ENCODE measurements at places on chromosomes 4 and X.
A peak's percentile ranks its signal among the peaks of the same experiment; 100 is the strongest.

DNA sequence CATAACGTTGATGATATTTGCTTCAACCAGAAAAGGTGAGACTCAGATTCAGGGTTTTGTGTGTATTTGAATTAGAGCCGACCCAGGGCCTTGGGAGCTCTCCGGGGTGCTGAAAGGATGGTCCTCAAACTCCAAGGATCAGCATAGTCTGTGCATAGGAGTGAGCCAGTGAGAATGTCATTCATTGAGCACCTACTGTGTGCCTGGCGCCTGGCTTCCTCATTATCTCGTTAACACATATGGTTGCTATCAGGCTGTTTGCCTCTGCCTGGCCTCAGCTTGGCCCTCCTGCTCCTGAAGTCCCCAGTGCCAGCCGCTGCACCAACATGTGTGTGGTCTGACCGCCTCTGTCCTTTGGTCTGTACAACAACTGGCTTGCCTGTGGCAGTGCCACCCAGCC, 25.1 kb upstream of the JAKMIP1 start:
- DNase-seq: peak; percentile 48

DNA sequence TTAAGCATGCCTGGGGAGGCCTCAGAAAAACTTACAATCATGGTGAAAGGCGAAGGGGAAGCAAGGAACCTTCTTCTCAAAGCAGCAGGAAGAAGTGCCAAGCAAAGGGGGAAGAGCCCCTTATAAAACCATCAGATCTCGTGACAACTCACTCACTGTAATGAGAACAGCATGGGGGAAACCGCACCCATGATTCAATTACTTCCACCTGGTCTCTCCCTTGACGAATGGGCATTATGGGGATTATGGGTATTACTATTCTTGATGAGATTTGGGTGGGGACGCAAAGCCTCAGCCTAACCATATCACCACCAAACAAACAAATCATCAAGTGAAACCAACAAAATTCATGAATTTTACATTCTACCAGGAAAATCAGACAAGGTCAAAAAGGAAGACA, 76.7 kb upstream of the TAB3 start:
- no peak for DNase-seq

GRCh38 chr4:144360146-144360793, 219.8 kb upstream of the GYPA start:
- DNase-seq: no peak

DNA sequence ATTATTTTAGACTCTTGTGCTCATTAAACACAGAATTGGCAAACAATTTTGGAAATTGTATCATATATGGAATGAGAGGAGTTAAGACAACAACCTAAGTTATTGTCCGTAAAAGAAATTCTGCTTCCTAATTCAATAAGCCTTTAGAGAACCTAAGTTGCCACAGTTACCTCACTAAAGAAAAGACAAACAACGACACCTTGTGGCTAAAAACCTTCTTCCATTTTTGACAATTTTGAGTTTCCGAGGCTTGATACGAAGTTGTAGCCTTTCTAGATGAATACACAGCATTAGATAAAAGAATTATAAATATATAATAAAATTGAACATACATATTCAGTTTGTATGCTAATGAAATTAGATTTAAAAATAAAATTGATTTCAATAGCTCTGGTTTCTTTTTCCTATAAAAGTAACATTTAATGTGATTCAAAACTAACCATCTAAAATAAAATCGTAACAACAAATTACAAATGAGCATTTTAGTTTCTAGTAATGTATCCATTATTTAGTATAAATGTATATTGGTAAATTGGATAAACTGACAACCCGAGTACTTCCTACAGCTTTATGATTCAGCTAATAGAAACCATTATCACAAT, 275.1 kb downstream of the GPM6A start:
- peak; percentile 26 for DNase-seq

- no peak for DNase-seq
These were observed 759 bp upstream of the TBC1D1 start for GRCh38 chr4:37889849-37890800.

DNA sequence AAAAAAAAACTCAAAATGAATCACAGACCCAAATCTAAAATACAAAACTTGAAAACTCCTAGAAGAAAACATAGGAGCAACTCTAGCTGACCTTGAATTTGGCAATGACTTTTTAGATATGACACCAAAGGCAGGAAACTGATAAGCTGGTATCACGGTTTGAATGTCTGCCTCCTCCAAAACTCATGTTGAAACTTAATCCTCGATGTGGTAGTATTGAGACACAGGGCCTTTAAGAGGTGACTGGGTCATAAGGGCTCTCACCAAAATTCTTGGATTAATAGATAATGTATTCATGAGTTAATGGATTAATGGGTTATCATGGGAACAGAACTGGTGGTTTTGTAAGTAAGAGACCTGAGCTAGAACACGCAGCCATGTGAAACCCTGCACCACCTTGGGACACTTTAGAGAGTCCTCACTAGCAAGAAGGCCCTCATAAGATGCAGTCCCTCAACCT, 40.5 kb downstream of the FRYL start:
- no peak for DNase-seq

DNA sequence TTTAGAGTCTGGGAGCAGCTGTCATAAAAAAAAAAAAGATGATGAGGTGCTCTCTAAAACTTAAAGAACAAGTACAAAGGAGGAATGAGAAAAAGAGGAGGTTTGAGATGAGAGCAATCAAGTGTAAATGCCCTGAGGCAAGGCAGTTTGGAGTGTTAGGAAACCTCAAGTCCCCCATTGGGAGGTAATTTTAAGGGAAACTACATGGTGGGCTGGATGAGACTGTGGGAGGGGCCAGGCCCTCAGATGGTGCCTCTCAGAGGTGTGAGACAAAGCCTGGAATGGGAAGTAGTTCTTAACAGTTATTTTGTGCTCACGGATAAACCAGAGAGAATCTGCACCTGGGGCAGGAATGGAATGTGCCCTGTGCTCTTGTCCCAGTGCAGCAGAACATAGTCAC, 1.9 kb upstream of the MAGEB3 start:
- DNase-seq: no peak

- no peak for DNase-seq
These were observed 3.8 kb upstream of the SLC26A1 start for GRCh38 chr4:996997-997374.

DNA sequence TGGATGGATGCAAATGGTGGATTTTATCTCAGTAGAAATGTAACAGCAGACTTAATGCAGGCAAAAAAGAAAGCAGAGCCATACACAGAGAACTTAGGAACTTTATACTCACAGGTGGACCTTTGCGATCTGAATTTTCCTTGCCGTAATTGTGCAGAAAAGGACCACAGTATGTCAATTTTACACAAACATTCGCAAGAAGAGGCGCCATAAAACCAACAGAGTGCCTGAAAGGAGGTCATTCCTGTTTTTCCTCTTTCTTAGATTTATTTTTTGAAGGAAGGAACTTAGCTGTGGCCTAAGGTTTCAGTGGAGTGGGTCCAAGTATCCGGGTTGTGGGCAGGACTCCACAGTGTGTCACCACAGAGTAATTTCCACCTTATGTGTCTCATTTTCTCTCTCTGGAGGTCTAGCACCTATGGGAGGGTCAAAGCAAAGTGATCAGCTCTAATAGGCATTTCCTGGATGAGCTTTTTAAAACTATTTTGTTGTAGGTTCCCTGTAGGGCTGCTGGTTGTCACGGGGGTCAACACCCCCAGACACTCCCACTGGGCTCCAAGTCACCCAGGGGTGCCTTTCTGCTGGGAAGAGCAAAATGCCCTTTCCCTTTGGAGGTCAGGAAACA, 24.7 kb upstream of the PBDC1 start:
- no peak for DNase-seq

- no peak for DNase-seq
These were observed 16.0 kb downstream of the GSPT2 start for GRCh38 chrX:51759055-51759839.

DNA sequence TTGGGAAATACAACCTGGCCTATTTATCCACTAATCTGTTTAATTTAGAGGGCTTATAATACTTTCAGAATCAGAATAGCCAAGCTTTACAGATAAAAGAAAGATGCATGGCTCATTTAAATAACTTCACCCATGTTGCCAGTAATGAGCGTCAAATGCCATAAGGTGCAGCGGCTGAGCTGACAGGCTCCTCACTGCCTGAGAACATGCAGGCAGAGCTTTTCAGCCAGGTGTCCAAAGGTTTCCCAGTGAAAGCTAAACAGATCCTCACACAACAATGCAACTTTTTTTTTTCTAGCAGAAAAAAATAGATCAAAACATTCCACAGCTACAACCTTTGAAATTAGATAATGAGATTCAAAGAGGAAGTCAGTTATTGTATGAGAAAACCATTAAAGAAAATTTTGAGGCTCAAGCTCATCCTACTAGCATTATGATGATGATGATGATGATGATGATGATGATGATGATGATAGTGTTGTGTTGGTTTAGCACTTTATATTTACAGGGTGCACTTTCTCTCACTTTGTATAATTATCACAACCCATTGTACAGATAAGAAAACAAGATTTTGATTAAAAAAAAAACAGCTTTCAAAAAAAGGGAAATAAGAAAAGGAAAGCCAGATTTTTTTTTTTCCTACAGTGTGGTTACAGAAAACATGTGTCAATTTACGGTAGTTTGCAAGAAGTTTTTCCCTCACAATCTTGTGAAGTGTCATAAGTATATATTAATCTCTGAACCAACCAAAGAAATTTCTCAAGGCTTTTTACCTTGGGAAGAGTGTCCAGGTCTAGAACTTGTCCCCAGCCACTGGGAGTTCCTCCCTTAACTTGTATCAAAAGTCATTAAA, 12.2 kb upstream of the TNIP3 start:
- DNase-seq: no peak

DNA sequence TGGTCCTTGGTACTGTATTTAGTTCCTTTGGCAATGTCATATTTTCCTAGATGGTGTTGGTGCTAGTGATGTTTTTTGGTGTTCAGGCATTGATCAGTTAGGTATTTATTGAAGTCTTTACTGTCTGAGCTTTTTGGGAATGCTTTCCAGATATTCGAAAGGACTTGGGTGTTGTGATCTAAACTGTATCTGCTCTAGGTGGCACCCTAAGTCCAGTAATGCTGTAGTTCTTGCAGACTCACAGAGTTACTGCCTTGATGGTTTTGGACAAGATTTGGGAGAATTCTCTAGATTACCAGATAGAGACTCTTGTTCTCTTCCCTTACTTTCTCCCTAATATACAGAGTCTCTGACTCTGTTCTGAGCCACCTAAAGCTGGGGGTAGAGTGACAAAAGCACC, 513.6 kb upstream of the PITX2 start:
- DNase-seq: no peak

Measured in HEK293T (cell line).